ENCODE measurements at places on chromosomes 3 and 15. TPM values are rescaled to one million over a fixed set of nuclear protein-coding genes. Genes with fewer than 3 reads are reported as not detected.
A peak's percentile ranks its signal among the peaks of the same experiment; 100 is the strongest.

GPR62 gene
- total RNA-seq, result 0.38 TPM

CIDEC gene
- not detected for total RNA-seq

- peak within 1 kb of the TSS; percentile 94 for H3K4me3 ChIP-seq
- no peaks in the 10 kb centered on the region for H3K27me3 ChIP-seq
- H3K36me3 ChIP-seq, result peaks cover 13% of the 10 kb centered on the region
- H3K27ac ChIP-seq, result peak within 1 kb of the TSS; percentile 84
- H3K4me1 ChIP-seq, result peaks cover 6% of the 10 kb centered on the region
- peak; percentile 100 for DNase-seq
Observed at GRCh38 chr3:156554842-156555687, at the start of gene SSR3. Gene SSR3, minus strand, starts transcription at chr3:156555117. Its CDS starts 28 bp downstream, at chr3:156555089.

DNA sequence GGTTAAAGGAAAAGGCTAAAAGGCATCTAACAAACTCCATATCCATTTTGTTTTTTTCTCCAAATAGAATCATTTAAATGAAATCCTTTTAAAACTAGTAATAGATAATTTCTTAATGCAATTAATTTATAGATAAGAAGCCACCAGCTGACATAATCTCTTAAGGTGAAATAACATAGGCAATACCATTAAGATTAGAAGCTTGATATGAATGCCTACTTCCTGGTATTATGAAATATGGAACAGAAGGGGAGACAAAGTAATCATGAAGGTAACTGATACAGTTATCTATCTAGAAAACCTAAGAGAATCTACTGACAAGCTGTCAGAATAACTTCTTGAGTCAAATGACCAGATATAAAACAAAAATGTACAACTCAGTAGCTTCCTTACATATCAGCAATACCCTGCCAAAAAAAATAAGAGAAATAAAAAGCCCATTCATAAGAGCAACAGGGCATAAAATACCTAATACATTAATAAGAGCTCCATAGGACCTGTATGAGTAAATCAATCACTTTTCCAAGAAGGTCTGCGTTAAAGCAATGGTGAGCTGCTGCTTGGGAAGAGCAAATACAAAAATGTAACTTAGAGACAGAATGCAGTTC is 10.7 kb downstream of the EHD4 start:
- H3K4me1 ChIP-seq, result no peaks in the 10 kb centered on the region
- H3K27me3 ChIP-seq, result no peaks in the 10 kb centered on the region
- no peak overlapping the region for H3K4me3 ChIP-seq
- no peaks in the 10 kb centered on the region for H3K36me3 ChIP-seq

DNA sequence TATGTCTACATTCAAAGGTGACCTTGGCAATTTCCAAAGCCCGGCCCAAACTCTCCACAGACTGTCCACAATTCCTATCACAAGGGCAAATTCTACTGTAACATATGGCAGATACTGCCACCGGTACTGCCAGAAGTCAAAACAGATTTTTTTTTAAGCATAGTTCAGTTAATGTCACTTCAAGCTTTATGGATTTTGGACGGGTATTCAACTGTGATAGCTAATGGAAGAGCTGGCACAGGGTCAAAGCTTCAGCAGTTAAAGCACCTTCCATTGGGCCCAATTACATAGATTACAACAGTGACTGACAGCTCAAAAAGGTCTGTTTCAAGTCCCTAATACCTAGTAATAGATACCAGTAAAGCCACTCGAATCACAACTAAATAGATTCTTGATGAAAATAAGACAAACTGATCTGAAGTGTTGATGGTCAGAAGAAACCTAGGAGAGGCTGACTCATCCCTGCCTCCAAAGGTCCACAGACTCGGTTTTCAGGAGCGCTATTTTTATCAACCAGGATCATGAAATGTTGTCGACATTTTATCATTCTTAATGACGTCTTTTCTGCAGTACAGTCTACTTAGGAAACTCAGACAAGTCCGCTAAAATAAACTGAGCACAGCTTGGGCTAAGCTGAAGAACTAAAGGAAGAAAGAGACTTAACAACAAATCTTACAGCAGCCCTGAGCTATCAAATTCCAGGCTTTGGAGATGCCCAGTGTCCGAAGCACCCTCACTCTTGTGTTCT is 38.7 kb downstream of the ANXA2 start:
- H3K4me3 ChIP-seq, result no peak overlapping the region
- no peaks in the 10 kb centered on the region for H3K4me1 ChIP-seq
- no peak overlapping the region for H3K27ac ChIP-seq
- H3K27me3 ChIP-seq, result no peaks in the 10 kb centered on the region

DNA sequence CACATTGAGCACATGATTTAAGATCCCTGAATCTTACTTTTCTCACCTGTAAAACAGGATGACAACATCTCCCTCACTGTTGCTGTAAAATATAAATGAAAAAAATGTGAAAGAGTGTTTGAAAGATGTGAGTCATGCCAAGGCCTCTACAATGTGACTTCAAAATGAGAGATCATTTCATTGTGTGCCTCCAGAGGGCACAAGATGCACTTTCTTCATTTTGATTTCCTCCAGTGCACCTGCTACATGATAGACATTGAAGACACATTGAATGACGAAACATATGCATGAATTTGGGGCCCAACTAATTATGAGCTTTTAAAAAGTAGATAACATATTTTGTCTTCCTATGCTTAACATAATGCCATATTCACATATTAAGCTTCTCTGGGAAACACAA is 170.3 kb downstream of the MOBP start:
- H3K4me1 ChIP-seq, result peaks cover 6% of the 10 kb centered on the region
- DNase-seq, result peak; percentile 22
- H3K36me3 ChIP-seq, result no peaks in the 10 kb centered on the region
- H3K4me3 ChIP-seq, result no peak overlapping the region
